ENCODE measurements at places on chromosomes 2 and 18.

- no peak for DNase-seq
Observed at GRCh38 chr2:101400506-101401325, 13.4 kb upstream of the CREG2 start.

GRCh38 chr2:232533944-232534710, 5.4 kb upstream of the CHRNG start:
- DNase-seq = no peak

DNA sequence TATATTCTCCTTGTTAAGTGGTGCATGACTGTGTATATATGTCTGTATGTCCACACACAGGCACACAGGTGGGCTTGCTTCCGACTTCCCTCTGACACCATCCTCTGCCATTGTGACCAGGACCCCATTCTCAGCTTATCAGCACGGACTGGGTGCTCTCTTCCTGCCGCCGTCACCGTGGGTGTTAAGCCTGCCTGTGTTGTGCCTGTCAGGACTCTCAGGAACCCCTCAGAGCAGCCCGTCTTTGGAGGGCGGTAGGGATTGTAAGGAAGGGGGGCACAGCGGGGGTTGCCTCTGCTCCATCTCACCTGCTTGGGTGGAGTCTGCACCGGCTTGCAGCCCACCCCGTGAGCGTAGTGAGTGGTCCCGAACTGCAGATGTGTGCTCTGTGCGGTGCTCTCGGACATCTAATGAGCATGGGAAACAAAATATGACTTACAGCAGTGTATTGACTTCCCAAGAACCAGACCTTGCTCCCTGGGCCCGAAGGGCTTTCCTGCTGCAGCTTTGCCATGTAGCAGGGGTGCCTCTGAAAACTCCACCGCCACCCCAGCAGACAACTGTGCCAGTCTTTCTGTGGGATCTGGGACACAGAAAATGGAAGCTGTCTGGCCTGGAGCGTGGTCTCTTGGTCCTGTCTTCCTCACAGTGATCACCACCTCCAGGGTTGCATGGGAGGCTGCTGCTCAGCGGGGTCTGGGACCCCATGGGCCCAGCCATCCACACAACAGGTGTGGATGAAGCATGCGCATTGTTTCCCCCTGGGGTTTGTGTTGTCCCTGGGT, 58.9 kb downstream of the SH3RF3 start:
- no peak for DNase-seq

GRCh38 chr2:172046866-172047565, 38.3 kb upstream of the DLX1 start:
- DNase-seq = no peak

GRCh38 chr2:57368190-57368589, 678.4 kb upstream of the VRK2 start:
- DNase-seq = no peak

- DNase-seq = no peak
Observed at GRCh38 chr2:161708350-161708975, 84.2 kb downstream of the SLC4A10 start.

GRCh38 chr2:173216051-173216450, 138.6 kb upstream of the CDCA7 start:
- no peak for DNase-seq

All from D341Med (cell line).